Thoracic aorta (tissue), 2 donors: ENCODE measurements at places on chromosomes 11 and 22.

DNA sequence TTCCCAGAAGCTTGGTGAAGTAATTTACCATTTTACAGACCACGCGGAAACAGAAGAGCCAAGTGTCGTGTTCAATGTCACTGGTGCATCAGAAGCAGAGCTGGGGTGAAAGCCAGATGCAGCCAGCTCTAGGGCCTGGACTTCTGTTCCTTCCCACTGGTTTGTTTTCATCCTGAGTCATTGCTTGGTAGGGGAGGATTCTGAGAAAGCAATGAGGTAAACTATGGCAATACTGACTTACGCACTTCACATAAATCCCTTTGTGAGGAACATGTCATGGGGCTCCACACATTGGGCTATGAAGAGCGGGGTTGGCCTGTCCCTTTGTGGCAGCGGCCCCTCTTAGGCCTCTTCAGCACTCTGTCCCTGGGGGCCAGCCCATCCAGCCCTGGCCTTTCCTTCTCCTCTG is 52.4 kb upstream of the RBFOX2 start:
- H3K36me3 ChIP-seq, result no peaks in the 10 kb centered on the region
- H3K4me1 ChIP-seq, result no peaks in the 10 kb centered on the region
- H3K27me3 ChIP-seq, result no peaks in the 10 kb centered on the region
- no peak overlapping the region for H3K4me3 ChIP-seq
- no peak for DNase-seq

DNA sequence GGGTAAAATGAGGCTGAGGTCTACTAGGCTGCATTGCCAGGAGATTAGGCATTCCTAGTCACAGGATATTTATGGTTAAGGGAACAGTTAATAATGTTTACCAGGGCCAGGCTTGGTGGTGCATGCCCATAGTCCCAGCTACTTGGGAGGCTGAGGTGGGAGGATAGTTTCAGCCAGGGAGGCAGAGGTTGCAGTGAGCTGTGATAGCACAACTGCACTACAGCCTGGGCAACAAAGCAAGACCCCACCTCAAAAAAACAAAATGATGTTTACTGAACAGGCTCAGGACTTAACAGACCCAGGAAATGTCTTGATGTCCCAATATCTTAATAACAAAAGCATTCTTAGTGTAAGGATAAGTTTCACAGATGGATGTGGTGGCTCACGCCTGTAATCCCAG is 2.8 kb upstream of the MRPL16 start:
- H3K4me1 ChIP-seq, result peaks cover 10% of the 10 kb centered on the region
- H3K36me3 ChIP-seq, result no peaks in the 10 kb centered on the region
- no peaks in the 10 kb centered on the region for H3K27me3 ChIP-seq

DNA sequence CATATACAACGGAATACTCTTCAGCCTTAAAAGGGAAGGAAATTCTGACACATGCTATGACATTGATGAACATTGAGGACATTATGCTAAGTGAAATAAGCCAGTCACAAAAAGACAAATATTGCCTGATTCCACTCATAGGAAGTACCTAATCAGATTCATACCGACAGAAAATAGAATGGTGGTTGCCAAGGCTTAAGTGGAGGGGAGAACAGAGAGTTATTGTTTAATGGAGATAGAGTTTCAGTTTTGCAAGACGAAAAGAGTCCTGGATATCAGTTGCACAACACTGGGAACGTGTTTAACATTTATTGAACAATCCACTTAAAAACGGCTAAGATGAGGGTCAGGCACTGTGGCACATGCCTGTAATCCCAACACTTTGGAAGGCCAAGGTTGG is 45.6 kb upstream of the HIPK3 start:
- no peaks in the 10 kb centered on the region for H3K27me3 ChIP-seq
- H3K36me3 ChIP-seq, result no peaks in the 10 kb centered on the region
- H3K4me1 ChIP-seq, result no peaks in the 10 kb centered on the region
- DNase-seq, result no peak
- no peak overlapping the region for H3K4me3 ChIP-seq
- no peak overlapping the region for H3K27ac ChIP-seq

GRCh38 chr11:9903579-9903978 is 239.7 kb downstream of the SWAP70 start:
- H3K36me3 ChIP-seq, result no peaks in the 10 kb centered on the region
- no peak overlapping the region for H3K4me3 ChIP-seq
- peaks cover 13% of the 10 kb centered on the region for H3K4me1 ChIP-seq
- DNase-seq, result no peak

DNA sequence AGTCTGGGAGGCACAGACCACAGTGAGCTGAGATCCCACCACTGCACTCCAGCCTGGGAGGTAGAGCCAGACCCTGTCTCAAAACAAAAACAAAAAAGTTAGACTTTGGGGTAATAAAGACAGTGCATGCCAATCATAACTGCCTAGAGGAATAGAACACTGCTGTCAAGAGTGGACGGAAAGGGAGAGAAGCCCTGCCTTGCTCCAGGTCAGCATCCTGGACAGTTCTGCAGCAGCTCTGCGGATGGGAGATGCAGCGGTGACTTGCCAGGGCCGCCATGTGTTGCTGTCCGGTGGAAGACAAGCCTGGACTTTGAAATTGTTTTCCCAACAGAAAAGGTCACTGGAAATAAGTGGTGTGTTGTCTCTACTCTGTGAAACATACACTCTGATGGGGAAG is 618.2 kb downstream of the TBC1D22A start:
- H3K27me3 ChIP-seq, result no peaks in the 10 kb centered on the region
- no peaks in the 10 kb centered on the region for H3K36me3 ChIP-seq
- no peak overlapping the region for H3K27ac ChIP-seq
- H3K4me1 ChIP-seq, result no peaks in the 10 kb centered on the region

GRCh38 chr11:3159296-3160190 is 5.6 kb downstream of the OSBPL5 start:
- H3K4me3 ChIP-seq, result peak overlapping the region; percentile 88
- no peaks in the 10 kb centered on the region for H3K27me3 ChIP-seq
- peak overlapping the region; percentile 89 for H3K27ac ChIP-seq
- peaks cover 83% of the 10 kb centered on the region for H3K4me1 ChIP-seq
- H3K36me3 ChIP-seq, result no peaks in the 10 kb centered on the region
- DNase-seq, result no peak

- no peaks in the 10 kb centered on the region for H3K36me3 ChIP-seq
- H3K4me1 ChIP-seq, result no peaks in the 10 kb centered on the region
- no peak for DNase-seq
- H3K27ac ChIP-seq, result no peak overlapping the region
Measured at GRCh38 chr11:112864672-112865071, 96.5 kb upstream of the NCAM1 start.

- H3K27ac ChIP-seq, result peak overlapping the region; percentile 35
- peaks cover 68% of the 10 kb centered on the region for H3K4me1 ChIP-seq
- DNase-seq, result no peak
- no peaks in the 10 kb centered on the region for H3K27me3 ChIP-seq
- H3K4me3 ChIP-seq, result no peak overlapping the region
Measured at GRCh38 chr11:20087118-20087521, 73.2 kb downstream of the DBX1 start.

GRCh38 chr22:43262990-43263644 is 76.2 kb upstream of the TTLL12 start:
- H3K27ac ChIP-seq, result no peak overlapping the region
- no peaks in the 10 kb centered on the region for H3K27me3 ChIP-seq
- H3K4me1 ChIP-seq, result no peaks in the 10 kb centered on the region
- H3K36me3 ChIP-seq, result no peaks in the 10 kb centered on the region

DNA sequence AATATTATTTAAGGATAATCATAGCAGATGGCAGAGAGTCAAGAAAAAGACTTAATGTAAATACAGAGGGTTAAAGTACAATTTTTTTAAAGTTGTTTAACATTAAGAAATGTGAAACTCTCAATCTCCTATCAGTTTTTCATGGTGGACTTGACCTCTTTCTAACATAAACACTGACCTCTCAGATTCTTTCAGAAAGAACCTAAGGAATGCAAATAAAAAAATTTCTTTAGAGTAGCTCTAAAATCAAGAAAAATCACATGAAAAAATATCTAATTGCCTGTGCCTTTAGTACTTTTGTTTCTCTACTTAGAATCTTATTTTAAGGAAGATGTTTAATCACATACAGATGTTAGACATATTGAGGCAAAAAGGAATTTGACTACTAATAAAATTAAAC is 12.9 kb downstream of the RNF141 start:
- peaks cover 16% of the 10 kb centered on the region for H3K4me1 ChIP-seq
- H3K27me3 ChIP-seq, result no peaks in the 10 kb centered on the region
- H3K27ac ChIP-seq, result peak overlapping the region; percentile 16
- DNase-seq, result no peak
- H3K4me3 ChIP-seq, result no peak overlapping the region

- no peak overlapping the region for H3K4me3 ChIP-seq
- H3K4me1 ChIP-seq, result no peaks in the 10 kb centered on the region
- DNase-seq, result no peak
- no peaks in the 10 kb centered on the region for H3K27me3 ChIP-seq
- H3K36me3 ChIP-seq, result no peaks in the 10 kb centered on the region
Measured at GRCh38 chr11:78943841-78944240, 369.2 kb upstream of the NARS2 start.

DNA sequence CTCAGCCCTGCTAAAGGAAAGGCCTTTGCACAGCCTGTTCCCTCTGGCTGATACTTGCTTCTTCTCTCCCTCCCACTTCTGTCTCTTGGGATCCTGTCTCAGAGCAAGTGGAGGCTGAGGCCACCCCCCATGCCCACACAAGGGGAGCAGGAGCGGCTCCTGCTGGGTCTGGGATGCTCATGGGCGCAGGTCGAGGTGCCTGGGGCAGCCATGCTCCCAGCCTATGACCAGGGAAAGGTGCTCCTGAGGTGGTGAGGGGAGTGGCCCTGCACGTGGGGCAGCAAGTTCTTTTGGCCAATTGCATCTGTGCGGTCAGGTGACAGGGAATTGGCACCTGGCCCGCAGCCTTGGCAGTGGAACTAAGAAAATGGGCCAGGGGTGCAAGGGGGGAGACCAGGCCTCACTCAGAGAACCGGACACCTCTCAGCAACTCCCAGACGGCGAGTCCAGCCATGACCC is 1.5 kb downstream of the MAPK11 start:
- H3K27ac ChIP-seq, result no peak overlapping the region
- no peaks in the 10 kb centered on the region for H3K36me3 ChIP-seq
- H3K4me3 ChIP-seq, result no peak overlapping the region
- peaks cover 47% of the 10 kb centered on the region for H3K4me1 ChIP-seq

- H3K36me3 ChIP-seq, result no peaks in the 10 kb centered on the region
- no peaks in the 10 kb centered on the region for H3K4me1 ChIP-seq
- H3K4me3 ChIP-seq, result no peak overlapping the region
- H3K27me3 ChIP-seq, result no peaks in the 10 kb centered on the region
Measured at GRCh38 chr11:35013514-35014233, 97.3 kb downstream of the PDHX start.

DNA sequence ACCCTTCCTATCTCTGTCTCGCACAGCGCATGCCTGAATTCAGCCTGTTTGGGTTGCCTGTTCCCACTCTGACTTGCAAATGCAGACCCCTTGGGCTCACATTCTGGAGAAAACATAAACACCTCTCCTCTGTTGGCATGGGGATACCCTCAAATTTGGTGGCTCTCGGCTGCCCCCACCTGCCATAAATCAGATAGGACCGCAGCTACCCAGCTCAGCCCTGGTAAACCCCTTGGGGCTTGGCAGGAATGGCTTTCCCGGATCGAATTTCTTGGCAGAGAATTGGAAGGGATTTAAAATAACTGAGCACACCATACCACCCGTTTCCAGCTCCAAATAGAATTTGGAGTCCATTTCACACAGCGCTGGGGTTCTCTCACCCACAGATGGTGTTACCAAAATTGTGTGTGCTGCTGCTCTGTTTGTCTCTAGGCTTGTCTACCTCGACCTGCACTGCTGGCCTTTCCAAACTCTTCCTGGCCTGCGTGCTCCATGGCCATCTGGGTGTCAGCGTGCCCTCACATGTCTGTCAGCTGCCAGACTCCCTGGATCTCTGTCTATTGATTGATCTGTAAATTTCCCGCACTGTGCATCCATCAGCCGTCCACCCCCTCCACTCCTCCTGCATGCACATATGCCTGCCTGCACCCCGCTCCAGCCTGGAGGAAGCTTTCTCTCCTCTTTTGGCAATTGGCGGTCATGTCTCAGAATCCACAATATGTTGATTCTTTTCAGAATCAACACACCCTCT is 134.0 kb downstream of the NTM start:
- H3K27me3 ChIP-seq, result no peaks in the 10 kb centered on the region
- no peak overlapping the region for H3K4me3 ChIP-seq
- no peak overlapping the region for H3K27ac ChIP-seq
- H3K36me3 ChIP-seq, result no peaks in the 10 kb centered on the region
- H3K4me1 ChIP-seq, result no peaks in the 10 kb centered on the region
- no peak for DNase-seq

DNA sequence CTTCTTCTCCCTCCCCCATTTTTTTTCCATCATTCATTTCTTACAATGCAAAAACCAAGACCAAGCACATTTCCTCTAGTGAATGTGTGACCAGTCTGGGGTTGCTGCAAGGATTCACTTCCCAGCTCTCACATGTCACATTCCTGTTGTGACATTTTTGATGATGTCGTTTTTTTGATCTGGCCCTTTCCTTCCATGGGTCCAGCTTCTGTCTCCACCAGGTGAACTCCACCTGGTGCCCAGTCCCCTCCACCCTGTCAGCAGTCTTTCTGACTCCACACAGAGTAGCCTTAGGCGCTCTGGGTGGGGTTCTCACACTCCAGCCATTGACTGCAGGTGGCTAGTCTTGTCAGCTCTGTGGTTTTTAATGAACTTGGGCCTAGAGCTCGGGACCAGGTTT is 15.6 kb downstream of the PANX1 start:
- H3K36me3 ChIP-seq, result no peaks in the 10 kb centered on the region
- no peaks in the 10 kb centered on the region for H3K27me3 ChIP-seq
- no peak overlapping the region for H3K27ac ChIP-seq

GRCh38 chr11:132728026-132728425 is 804.3 kb downstream of the OPCML start:
- no peak overlapping the region for H3K4me3 ChIP-seq
- H3K27ac ChIP-seq, result no peak overlapping the region
- no peak for DNase-seq
- no peaks in the 10 kb centered on the region for H3K4me1 ChIP-seq

GRCh38 chr22:39243439-39244135 is 1.2 kb downstream of the PDGFB start:
- peak overlapping the region; percentile 15 for H3K27ac ChIP-seq
- peaks cover 34% of the 10 kb centered on the region for H3K4me1 ChIP-seq
- no peaks in the 10 kb centered on the region for H3K36me3 ChIP-seq
- no peak for DNase-seq
- peak overlapping the region; percentile 72 for H3K4me3 ChIP-seq

DNA sequence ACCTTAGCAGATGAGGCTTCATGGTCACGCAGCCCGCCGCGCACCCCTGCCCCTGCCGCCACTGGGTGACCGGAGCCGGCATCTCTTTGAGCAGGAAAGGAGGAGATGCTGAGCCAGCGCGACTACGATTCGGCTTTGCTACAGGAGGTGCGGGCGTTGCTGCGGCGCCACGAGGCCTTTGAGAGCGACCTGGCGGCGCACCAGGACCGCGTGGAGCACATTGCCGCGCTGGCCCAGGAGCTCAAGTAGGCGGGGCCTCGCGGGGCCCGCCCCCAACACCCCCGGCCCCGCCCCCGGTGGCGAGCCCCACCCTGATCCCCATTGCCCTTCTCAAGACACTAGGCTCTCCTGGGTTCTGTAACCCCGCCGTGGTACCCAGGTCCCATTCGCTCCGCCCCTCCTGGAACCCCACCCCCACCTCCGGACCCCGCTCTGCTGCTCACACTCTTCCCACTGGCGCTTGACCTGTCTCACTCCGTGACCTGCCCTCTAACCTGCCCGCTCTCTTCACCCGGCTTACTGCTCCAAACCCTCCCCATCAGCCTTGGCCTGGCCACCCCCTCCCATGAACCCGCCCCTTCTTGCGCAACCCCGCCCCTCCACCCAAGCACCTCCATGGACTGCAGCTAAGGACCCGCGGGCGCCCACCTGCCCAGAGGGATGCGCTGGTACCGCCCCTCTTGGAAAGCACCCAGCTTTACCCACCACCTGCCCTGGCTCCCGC is 9.1 kb downstream of the CTSF start:
- H3K27ac ChIP-seq, result no peak overlapping the region
- peak overlapping the region; percentile 56 for H3K4me3 ChIP-seq
- no peak for DNase-seq
- no peaks in the 10 kb centered on the region for H3K27me3 ChIP-seq
- H3K4me1 ChIP-seq, result peaks cover 10% of the 10 kb centered on the region
- H3K36me3 ChIP-seq, result no peaks in the 10 kb centered on the region
